ENCODE measurements at places on chromosomes 4 and X.

GRCh38 chr4:76624931-76625715, 190.1 kb downstream of the SHROOM3 start:
- DNase-seq: no peak

DNA sequence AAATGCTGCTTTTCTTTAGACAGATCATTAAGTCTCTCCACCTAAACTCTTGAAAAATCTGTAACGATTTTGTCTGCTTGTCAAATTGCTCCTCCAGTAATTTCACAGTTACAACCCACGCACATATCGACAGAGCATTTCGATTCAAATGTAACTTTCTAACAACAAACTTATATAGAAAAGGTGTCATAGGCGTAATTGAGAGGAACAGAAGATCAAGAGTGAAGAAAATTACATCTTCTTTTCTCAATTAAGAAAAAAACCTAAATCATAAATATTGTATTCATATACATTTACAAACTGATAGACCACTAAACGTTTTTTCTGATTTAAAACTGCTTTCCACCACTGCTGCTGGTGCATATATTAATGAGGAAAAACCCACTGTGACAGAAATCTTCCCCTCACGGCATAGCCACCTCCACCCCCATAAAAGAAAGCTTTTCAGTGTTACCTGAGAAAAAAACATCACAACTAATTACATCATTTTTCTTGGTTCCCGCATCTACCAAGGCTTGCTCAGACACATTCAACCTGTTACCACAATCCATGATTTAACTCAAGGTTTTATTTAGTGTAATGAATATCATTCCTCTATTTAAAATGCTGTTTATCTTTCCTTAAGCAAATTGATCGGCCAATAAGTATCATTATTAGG, 1.9 kb downstream of the GPM6A start:
- no peak for DNase-seq

GRCh38 chr4:177008071-177008835, 215.5 kb upstream of the VEGFC start:
- no peak for DNase-seq

DNA sequence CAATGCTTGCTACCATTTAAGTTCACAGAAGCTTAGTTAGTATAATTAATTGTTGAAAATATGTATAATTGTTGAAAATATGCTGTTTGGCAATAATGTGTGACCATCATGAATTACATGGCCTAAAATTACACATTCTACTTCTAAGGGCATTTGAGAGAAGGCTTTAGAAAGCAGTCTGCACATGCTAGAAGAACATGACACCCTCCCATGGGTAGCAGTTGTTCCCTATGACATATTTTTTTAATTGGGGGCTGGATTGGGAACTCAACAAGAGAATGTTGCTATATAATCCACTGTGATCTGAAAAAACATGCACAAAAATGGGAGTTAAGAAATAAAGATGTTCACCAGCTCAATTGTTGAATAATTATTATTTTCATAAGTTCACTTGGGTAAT, 331.4 kb downstream of the ARHGAP24 start:
- no peak for DNase-seq

DNA sequence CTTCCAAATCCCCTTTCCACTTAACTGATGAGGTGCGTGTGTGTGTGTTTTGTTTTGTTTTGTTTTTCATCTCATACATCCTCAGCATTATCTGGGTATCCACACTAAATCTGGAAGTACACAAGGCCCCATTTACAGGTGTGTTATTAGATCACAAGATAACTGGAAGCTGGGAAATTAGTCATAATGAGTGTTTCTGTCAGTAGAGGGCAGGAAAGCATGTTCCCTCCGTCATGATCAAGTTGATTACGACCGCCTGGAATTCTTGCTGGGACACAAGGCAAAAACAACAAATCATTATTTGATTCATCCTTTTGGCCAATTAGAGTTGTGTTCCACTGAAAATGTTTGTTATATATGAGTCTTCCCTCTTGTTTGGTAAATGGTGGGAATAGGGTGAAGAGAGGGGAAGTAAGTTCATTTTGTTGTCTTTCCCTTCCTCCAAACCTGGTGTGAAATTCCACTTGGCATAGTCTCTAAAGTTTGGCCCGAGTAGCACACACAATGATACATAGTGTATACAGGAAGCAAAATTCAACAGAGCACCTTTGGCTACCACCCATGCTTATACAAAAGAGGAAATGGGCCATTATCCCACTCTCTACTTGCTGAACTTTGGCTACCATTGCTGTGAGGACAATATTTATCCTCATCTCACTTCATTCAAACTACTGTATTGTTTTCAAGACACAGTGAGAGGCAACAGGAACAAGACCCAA, 33.3 kb upstream of the TLL1 start:
- DNase-seq: peak; percentile 44

GRCh38 chr4:152590179-152591031, 54.5 kb upstream of the FBXW7 start:
- DNase-seq: peak; percentile 2

DNA sequence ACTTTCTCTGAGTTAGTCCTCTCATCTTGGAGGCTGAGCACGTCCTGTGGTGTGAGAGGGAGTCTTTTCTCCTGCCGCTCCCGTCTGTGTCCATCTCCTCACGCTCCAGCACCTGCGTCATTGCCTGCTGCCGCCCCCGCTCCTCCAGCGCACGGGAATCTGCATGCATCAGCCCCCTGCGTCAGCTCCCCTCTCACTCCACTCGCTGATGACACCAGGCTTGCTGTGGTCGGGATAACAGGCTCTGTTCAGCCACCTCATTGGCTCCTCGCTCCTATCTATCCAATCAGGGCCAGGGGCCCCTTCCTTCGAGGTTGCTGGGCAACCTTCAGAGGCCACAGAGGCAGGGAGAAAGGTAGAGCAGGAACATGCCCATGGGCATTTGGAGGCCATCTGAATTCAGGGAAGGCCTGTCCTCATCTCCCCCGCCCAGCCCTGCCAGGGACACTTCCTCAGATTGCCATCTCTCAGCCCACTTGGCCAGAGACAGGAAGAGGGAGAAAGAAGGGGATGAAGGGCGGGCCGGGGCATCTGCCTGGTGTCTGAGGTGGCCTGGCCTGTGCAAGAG, 9.3 kb downstream of the ZNF185 start:
- DNase-seq: no peak

GRCh38 chr4:108429662-108430061, 190.7 kb upstream of the RPL34 start:
- no peak for DNase-seq

DNA sequence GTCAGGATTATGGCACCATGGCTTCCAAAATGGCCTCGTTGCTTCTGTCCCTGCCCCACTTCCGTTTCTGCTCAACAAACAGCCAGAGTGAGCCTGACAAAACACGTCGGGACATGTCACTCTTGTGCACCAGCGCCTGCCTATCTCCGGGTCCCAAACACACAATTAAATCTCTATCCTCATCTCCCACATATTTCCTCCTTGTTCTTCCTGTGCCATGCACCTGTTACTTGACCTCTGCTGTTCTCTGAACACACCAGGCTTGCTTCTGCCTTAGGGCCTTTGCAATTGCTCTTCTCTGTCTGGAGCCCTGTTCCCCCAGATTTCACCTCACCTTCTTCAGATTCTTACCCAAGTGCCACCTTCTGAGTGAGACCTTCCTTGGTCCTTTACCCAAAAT, 12.7 kb upstream of the CD38 start:
- no peak for DNase-seq

GRCh38 chr4:73599182-73599581, 21.1 kb downstream of the RASSF6 start:
- no peak for DNase-seq

DNA sequence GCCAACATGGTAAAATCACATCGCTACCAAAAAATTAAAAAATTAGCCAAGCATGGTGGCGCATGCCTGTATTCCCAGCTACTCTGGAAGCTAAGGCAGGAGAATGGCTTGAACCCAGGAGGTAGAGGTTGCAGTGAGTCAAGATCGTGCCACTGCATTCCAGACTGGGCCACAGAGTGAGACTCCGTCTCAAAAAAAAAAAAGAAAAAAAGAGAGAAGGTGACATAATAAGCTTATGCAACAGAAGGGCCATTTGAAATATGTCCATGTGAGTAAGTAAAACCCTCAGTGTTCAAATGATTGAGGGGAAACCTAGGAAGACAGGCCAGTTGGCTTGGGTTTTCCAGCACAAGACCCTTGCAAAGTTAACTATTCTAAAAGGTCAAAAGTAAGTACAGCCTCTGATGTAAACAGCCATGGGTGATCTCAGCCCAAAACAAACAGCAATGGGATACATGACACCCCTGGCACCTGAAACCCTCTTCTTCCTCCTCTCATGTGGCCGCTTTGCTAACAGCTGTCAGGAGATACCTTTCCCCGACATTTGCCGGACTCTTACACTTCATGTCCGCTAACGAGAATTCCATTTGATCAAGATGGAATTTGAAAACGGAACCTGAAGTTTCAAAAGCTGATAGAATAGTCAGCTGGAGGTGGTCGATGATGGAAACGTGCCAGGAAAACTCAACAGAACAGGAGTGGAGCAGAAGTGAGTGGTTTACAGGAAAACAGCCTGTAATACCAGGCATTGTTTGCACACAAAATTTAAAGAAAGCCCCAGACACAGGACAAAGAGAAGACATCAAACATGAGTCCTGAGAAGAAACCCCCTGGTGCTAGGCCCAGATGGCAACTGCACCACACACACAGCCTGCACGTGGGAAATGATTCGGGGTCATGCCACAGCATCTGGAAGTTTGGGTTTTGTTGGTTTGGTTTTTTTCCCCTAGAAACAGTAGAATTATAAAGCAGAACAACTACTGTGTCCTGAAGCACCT, 93.0 kb upstream of the STS start:
- DNase-seq: no peak

DNA sequence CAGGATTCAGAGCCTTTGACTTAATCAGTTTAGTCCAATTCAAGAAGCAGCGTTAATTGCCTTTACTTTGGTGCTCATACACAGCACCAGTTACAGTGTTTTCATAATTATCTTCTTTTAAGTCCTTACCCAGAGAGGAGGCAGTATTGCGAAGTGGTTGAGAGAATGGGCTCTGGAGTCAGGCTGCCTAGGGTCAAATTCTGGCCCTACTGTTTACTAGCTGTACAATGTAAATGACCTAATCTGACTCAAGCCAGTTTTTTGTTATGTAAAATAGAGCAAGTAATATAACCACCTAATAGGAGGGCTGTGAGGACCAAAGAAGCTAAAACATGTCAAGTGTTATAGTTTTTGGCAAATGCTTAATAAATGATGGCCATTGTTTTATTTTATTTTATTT, 27.6 kb downstream of the WDR44 start:
- DNase-seq: no peak

DNA sequence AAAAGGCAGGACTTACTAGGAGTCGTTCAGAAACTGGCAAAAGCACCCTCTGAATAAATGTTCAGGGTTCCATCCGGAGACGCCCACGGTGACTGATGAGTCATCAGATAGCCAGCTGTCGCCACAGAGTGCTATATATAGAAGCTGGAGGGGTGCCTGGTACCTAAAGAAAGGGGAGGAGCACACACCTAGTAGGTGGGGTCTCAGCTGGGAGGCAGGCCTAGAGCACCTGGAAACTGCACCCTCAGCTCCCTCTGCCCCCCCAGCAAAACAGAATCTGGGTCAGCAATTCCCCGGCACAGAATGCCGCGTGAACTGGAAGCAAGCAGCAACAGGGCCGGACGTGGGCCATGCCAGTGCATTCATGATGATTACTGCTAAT, 242.0 kb downstream of the BCOR start:
- peak; percentile 59 for DNase-seq

DNA sequence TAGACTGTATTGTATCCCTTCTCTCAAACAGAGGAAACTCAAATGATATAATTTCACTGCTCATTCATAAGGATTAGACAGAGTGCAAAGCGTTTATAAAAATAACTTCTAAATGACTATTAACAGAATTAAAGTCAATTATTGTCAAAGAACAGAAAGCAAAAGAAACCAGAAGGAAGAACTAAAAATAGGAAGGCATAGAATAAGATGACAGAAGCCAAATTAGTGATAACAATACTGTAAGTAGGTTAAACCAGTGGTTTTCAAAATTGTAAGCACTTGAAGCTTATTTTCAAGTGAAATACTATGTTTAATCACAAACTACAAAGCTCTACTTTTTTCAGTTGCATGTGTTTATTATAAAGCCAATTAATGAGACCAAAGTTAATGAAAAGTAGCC, 305.2 kb downstream of the PPP1R2C start:
- DNase-seq: no peak

DNA sequence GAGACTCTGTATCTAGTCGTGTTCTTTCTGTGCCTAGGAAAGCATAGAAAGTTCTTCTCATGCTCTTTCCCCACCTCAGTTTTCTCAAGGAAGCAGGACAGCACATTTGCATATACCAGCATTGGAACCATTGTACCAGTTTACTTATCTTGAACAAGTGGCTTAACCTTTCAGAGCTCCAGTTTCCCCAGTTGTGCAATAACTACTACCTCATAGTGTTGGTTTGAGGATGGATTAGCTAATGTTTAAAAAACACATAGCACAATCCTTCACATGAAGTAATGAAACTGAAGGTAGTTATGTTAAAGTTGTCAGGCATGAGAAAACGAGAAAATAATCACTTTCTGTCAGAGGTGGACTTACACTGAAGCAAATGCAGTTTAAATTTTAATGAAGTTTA, 92.2 kb upstream of the H2AZ1 start:
- no peak for DNase-seq

- no peak for DNase-seq
Observed at GRCh38 chrX:115364670-115365069, 75.2 kb downstream of the LUZP4 start.

DNA sequence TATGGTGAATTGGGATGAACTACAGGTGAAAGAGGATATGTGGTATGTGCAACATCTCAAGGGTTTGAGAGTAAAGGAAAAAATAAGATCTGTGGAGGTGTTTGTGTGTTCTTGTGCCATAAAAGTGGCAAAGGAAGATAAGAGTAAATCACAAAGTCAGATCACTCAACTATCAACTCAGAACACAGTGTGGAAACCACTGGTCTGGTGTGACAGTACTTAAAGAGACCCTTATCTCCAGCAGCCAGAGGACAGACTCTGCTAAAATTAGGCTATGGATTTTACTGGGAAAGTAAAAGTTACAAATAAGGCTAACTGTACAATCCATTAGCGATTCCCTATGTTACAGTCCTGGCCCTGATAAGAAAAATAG, 54.0 kb upstream of the PRDM8 start:
- no peak for DNase-seq

- DNase-seq: no peak
Observed at GRCh38 chr4:155515444-155516075, 138.8 kb upstream of the MAP9 start.

DNA sequence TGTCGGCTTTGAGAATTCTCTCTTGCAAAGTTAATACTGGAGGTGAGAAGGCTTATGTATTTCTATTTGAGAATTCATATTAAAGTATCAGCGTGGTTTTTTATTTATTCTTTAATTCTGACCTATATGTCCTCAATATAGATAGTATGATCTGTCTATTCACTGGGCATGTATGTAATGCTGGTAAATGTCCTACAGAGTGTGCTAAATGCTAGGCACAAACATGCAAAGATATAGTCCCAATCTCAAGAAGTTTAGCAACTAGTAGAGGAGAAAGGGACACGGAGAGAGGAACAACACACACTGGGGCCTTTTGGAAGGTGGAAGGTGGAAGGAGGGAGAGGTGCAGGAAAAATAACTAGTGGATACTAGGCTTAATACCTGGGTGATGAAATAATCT, 11.0 kb upstream of the BMPR1B start:
- no peak for DNase-seq

GRCh38 chr4:40232610-40233009, 35.8 kb downstream of the RHOH start:
- DNase-seq: no peak

- DNase-seq: no peak
Observed at GRCh38 chr4:31411565-31411964, 691.4 kb downstream of the PCDH7 start.

- no peak for DNase-seq
Observed at GRCh38 chr4:173943547-173943946, 339.9 kb downstream of the FBXO8 start.

GRCh38 chr4:8394061-8394519, 46.4 kb downstream of the ACOX3 start:
- DNase-seq: no peak
